ENCODE measurements at places on chromosomes 6 and 20.

GRCh38 chr6:56021943-56022342 lies 146.6 kb upstream of the BMP5 start:
- no peak for DNase-seq

- DNase-seq = peak; percentile 29
Observed at GRCh38 chr20:59515013-59515905, 89.1 kb upstream of the PHACTR3 start.

- no peak for DNase-seq
Observed at GRCh38 chr6:101222007-101222406, 171.5 kb upstream of the GRIK2 start.

- DNase-seq = no peak
Observed at GRCh38 chr6:164108869-164109769, 694.6 kb downstream of the QKI start.

GRCh38 chr6:75970093-75970492 lies 102.4 kb downstream of the IMPG1 start:
- no peak for DNase-seq

DNA sequence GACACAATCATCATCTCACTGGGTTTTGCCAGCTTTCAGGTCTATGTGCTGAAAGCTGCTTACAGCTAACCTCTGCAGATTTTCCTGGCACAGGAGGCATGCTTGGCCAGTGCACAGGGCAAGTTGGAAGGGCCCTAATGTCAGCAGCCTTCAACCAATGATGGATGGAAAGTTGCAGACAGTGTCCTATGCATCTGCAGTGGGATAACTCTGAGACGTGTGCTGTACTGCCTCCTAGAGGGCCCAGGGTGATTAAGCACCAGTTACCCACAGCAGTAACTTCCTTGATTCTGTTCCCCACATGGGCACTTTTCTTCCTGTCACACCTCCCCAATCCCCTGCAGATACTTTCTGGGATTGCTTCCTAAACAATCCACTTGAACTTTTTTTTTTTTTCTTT lies 38.6 kb downstream of the OVOL2 start:
- DNase-seq = no peak

DNA sequence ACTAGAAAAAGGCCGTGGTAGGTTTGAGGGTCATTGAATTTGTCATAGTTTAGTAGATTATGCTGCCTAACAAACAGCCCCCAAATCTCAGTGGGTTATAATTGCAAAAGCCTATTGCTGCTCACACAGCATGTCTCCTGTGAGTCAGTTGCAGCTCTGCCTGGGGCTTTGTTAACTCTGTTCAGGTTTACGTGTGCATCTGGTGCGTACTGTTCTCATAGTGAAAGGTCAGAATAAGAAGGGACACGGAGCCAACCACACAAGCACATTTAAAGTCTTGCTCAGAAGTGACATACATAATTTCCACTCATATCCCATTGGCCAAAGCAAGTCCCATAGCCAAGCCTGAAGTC lies 48.1 kb upstream of the BMP2 start:
- no peak for DNase-seq

GRCh38 chr6:16754274-16754673 lies 7.0 kb downstream of the ATXN1 start:
- no peak for DNase-seq

DNA sequence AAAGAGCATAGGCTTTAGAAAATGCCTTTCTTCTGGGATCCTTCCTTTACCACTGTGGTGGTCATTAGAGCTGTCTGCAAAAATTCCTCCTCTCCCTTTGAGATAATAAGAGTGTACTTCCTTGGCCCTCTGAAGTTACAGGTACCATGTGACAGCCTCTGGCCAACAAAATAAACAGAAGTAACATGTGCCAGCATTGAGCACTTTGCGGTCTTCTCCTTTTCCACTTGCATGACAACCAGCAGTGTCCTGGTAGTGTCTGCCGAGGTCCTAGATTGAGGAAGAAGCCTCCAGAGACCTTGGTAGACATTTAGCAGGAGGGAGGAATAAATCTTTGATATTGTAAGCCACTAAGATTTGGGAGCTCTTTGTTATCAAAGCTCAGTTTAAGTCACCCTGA lies 87.5 kb upstream of the ARID1B start:
- DNase-seq = no peak

DNA sequence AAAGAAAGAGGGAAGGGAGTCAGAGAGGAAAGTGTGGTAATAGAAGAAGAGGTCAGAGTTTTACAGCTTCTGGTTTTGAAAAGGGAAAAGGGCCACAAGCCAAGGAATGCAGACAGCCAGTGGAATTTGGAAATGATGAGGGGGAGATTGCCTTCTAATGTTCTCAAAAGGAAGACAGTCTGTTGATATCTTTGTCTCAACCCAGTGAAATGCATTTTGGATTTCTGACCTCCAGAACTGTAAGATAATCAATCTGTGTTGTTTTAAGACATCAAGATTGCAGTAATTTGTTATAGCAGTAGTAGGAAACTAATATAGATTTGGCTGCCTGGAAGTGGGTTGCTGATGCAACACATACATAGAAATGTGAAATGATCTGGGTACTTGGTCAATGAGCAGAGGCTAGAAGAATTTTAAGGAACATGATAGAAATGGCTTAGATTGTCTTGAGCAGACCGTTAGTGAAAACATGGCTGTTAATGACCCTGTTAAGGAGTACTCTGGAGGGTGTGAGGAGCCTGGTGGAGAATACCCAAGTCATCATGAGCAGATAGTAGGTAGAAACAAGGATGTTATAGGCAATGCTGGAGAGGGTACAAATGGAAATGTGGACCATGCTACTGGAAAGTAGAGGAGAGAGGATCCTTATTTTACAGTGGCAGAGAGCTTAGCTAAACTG lies 255.8 kb upstream of the RAB32 start:
- DNase-seq = no peak

- DNase-seq = no peak
Observed at GRCh38 chr20:32368925-32369324, 10.8 kb downstream of the ASXL1 start.

DNA sequence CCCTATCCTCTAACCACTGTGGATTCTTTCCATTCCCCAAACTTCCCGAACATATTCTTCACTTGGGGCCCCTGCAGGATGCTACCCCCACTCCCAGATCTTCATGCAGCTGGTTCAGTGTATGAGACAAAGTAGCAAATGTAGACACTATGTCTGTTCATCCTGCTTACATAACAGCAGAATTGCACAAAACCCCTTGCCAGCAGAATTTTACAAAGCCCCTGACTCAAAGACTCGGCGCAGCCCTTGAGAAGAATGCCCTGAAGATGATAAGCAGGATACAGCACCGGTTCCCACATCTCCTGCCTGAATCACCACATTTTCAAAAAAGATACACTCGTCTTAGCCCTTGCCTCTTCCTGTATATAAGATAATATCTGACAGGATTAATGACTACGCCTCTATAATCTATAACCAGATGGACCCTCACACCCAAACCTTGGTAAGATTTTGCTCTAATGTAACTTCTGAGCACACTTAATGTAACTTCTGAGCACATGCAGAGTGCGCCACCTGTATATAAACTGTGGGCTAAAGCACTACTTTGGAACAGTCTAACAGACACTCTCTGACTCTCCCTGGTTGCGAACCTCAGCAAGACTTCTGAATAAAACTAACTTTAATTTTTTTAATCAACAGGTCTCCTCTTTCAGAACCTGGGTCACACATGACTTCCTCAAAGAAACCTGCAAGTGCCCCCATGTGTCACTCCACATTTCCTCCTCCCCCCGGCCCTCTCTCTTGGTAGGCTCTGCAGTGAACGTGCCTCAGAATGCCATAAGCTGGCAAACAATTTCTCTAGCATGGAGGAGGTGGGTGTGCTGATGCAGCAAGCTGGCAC lies 28.7 kb downstream of the RALGAPA2 start:
- DNase-seq = no peak

GRCh38 chr6:43834528-43835155 lies 64.6 kb downstream of the VEGFA start:
- no peak for DNase-seq

DNA sequence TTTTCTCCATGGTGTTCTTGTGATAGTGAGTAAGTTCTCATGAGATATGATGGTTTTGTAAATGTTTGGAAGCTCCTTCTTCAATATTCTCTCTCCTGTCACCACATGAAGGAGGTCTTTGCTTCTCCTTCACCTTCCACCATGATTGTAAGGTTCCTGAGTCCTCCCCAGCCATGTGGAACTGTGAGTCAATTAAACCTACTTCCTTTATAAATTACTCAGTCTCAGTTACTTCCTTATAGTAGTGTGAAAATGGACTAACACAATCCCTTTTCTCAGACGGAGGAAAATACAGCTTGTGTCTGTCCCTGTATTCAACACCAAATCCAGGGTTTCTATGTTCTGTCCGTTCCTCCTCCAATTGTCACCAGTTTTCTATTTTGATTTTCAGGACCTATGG lies 181.0 kb downstream of the ALDH8A1 start:
- DNase-seq = no peak

DNA sequence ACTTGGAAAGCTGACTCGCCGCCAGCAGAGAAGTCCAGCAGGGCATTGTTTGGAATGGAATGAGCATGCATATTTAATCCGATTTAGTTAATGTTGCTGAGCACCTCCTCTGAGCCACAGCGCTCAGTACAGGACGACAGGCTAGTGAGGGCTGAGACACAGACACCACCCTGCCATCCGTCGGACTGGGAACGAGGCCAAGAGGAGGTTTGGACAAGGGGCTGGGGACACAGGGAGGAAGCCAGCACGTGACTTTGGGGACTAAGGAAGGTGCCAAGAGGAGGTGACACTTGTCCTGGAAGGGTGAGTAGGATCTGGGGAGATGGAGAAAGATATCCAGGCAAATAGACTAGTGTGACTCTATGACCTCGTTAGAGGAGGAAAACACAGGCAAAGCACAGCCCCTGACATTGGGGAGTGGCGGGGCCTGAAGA lies 152.5 kb upstream of the ECI2 start:
- no peak for DNase-seq

- no peak for DNase-seq
Observed at GRCh38 chr20:2219481-2220006, 76.3 kb upstream of the TGM3 start.

DNA sequence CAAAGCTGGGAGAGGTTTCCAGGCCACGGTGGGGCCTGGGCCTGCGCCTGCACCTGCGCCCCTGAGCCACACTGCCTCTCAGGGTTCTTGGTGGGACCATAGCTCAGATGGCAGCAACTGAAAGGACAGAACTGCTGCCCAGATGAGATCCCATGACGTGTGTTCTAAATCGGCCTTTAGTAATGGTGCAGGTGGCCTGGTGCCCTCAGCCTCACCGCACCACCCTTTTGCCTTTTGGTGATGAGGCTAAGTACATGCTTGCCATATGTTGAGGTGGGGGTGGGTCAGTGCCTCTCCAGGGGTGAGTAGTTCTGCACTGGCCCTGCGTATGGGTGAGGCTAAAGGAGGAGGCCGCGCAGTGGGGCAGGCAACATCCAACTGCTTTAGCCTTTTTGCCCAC lies 7.4 kb downstream of the PSMG4 start:
- DNase-seq = no peak

DNA sequence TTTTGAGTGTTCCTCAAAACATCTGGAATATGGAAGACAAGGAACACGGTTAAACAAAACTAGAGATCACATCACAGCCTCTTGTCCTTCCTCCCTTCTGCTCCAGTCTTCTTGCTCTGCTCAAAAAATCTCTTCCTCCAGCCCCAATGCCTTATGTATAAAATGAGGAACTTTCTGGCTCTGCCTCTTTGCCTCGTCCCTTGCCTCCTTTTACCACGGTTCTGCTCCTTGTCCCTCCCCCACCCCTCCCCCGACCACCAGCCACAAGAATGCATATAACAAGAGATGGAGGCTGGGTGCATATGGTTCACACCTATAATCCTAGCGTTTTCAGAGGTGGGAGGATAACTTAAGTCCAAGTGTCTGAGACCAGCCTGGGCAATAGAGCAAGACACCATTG lies 43.6 kb downstream of the PLAGL2 start:
- no peak for DNase-seq

- no peak for DNase-seq
Observed at GRCh38 chr6:3007571-3007970, 7.9 kb downstream of the NQO2 start.

- no peak for DNase-seq
Observed at GRCh38 chr20:63448031-63448430, 24.4 kb downstream of the KCNQ2 start.

DNA sequence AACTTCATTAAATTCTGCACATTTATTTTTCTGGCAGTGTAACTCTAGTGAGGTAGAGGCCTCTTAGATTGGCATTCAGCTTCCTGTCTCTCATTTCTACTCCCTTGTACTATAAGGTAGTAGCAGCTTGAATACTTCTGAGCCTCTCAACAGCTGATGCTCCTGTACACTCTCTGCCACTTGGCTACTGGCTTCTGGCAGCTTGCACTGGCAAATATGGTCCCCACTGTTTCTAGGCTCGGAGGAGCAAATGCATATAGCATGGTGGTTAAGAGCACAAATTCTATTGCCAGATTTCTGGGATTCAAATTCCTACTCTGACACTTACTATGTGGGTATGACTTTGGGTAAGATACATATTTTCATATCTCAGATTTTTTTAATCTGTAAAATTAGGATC lies 292.8 kb upstream of the ADGRB3 start:
- no peak for DNase-seq

DNA sequence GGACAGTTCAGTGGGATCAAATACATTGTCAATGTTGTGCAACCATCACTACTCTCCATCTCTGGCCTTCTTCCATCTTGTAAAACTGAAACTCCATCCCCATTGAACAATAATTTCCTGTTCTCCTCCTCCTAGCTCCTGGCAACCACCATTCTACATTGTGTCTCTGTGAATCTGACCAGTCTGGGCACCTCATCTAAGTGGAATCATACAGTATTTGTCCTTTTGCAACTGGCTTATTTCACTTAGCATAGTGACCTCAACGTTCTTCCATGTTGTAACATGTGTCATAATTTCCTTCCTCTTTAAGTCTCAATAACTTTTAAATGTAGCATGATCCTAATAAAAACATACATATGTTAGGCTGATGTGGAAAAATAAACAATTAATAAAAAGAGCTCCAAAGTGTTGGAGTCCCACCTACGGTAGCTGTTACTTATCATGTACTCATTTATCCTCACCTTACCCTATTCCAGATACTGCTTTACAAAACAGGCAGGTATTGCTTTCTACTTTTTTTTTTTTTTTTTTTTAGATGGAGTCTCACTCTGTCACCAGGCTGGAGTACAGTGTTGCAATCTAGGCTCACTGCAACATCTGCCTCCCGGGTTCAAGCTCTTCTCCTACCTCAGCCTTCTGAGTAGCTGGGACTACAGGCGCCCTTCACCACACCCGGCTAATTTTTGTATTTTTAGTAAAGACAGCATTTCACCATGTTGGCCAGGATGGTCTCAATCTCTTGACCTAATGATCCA lies 91.9 kb downstream of the TNFAIP3 start:
- no peak for DNase-seq

DNA sequence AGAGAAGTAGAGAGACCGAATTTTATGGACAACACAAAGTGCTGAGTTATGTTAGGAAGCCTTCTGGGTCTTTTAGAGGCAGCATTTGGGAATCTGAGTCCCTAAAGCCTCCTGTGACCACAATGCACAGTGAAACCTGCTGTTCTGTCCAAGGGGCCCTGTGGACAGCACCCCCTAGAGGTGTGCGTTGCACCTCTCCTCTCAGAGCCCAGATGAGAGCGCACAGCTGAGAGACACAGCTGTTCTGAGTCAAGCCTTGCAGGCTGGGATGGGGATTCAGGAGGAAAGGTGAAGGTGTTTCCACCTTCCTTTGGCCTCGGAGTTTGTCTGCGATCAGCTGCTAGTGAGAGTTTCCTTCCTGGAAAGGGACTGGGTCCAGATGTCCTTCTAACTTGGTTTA lies 13.0 kb downstream of the PCK1 start:
- DNase-seq = no peak
